ENCODE measurements at places on chromosomes 2 and 18.

DNA sequence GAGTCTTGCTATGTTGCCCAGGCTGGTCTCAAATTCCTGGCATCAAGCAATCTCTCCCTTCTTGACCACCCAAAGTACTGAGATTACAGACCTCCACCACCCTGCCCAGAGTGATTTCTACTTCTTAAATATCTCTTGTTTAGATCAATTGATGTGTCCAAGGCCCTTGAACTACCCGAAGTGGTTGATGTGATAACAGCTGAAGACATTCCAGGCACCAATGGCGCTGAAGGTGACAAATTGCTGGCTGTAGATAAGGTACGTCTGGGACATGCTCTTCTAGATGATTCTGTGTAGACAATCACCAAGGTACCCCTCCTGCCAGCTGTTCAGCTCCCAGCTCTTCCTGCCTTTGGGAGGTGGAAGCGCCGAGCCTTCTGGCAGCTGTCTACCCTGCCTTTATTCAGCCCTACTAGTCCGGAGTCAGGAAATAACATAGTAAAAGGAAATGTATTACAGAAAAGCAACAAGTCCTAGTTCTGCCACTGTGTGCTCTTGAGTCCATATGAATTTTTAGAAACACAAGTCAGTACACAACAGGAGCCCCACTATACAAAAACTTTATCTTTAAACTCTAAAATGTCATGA is 61.3 kb upstream of the BZW1 start:
- H3K27me3 ChIP-seq: no peaks in the 10 kb centered on the region
- no peaks in the 10 kb centered on the region for H3K36me3 ChIP-seq
- peaks cover 5% of the 10 kb centered on the region for H3K4me1 ChIP-seq
- no peak overlapping the region for H3K27ac ChIP-seq
- no peak overlapping the region for H3K4me3 ChIP-seq

- peaks cover 17% of the 10 kb centered on the region for H3K36me3 ChIP-seq
- no peaks in the 10 kb centered on the region for H3K27me3 ChIP-seq
- H3K27ac ChIP-seq: no peak overlapping the region
- no peaks in the 10 kb centered on the region for H3K4me1 ChIP-seq
- no peak for DNase-seq
These were observed 192.0 kb downstream of the NBAS start for GRCh38 chr2:15369129-15369528.

- no peak for DNase-seq
- peaks cover 40% of the 10 kb centered on the region for H3K36me3 ChIP-seq
- no peaks in the 10 kb centered on the region for H3K4me1 ChIP-seq
- no peak overlapping the region for H3K27ac ChIP-seq
- H3K27me3 ChIP-seq: no peaks in the 10 kb centered on the region
These were observed 72.7 kb downstream of the PTPN2 start for GRCh38 chr18:12811191-12811950.

- H3K27ac ChIP-seq: no peak overlapping the region
- H3K27me3 ChIP-seq: no peaks in the 10 kb centered on the region
- no peaks in the 10 kb centered on the region for H3K36me3 ChIP-seq
These were observed 2.4 kb downstream of the CTIF start for GRCh38 chr18:48541026-48541746.

- no peaks in the 10 kb centered on the region for H3K27me3 ChIP-seq
- no peak overlapping the region for H3K27ac ChIP-seq
- no peaks in the 10 kb centered on the region for H3K4me1 ChIP-seq
- no peak overlapping the region for H3K4me3 ChIP-seq
- DNase-seq: no peak
These were observed 7.0 kb upstream of the TYMS start for GRCh38 chr18:650428-650858.

GRCh38 chr2:97931118-97931857 is 64.5 kb downstream of the TMEM131 start:
- no peak overlapping the region for H3K27ac ChIP-seq
- no peaks in the 10 kb centered on the region for H3K27me3 ChIP-seq
- no peak overlapping the region for H3K4me3 ChIP-seq
- H3K36me3 ChIP-seq: no peaks in the 10 kb centered on the region
- H3K4me1 ChIP-seq: peaks cover 5% of the 10 kb centered on the region

DNA sequence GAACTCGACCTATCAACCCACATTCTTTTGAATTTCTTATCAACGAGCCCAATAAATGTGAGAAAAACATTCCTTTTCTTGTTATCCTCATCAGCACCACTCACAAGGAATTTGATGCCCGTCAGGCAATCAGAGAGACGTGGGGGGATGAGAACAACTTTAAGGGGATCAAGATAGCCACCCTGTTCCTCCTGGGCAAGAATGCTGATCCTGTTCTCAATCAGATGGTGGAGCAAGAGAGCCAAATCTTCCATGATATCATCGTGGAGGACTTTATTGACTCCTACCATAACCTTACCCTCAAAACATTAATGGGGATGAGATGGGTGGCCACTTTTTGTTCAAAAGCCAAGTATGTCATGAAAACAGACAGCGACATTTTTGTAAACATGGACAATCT is 378.2 kb downstream of the STK39 start:
- H3K27me3 ChIP-seq: no peaks in the 10 kb centered on the region
- H3K4me3 ChIP-seq: no peak overlapping the region
- H3K4me1 ChIP-seq: no peaks in the 10 kb centered on the region

DNA sequence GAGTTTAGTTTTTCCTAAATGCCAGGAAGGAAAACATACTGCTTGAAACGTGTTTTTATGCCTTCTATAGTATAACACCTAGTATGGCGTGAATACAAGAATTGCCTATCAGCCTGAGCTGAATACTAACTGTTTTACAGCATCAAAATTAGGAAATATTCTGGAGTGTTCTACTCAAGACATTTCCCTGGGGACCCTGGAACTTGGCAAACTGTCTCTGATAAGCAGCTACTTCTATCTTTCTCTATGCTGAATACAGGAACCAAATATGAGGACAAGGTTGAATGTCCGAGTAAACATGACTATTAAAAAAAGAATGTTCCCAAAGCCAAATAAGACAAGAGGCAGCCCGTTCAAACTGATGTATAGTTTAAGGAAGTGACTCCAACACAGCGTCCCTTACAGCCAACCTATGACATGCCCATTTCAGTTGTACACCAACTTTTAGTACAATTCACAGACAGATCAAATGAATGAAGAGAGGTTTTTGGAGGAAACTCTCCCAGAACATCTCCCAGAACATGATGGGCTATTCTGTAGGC is 951.3 kb upstream of the ACVR2A start:
- no peaks in the 10 kb centered on the region for H3K36me3 ChIP-seq
- H3K4me3 ChIP-seq: no peak overlapping the region
- H3K27me3 ChIP-seq: no peaks in the 10 kb centered on the region
- DNase-seq: no peak
- no peaks in the 10 kb centered on the region for H3K4me1 ChIP-seq

DNA sequence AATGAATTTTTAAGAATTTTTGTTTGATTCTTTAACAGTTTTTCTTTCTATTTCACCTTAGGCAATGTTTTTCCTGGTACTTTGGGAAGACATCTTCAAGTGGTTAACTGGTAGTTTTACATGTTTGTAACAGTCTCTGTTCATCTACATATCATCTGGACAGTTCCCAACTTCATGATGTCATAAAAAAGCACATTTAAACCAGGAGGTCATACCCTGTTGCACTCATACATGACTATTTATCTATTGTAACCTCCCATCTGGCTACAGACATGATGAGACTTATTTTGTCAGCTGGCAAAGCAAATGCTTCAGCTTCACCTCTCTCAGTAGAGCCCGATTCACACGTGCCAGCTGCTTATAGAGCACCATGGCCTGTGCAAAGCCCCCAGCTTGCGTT is 99.8 kb upstream of the YPEL5 start:
- H3K27me3 ChIP-seq: peaks cover 17% of the 10 kb centered on the region
- no peak for DNase-seq
- H3K27ac ChIP-seq: no peak overlapping the region
- peaks cover 2% of the 10 kb centered on the region for H3K4me1 ChIP-seq
- no peaks in the 10 kb centered on the region for H3K36me3 ChIP-seq
- H3K4me3 ChIP-seq: no peak overlapping the region

DNA sequence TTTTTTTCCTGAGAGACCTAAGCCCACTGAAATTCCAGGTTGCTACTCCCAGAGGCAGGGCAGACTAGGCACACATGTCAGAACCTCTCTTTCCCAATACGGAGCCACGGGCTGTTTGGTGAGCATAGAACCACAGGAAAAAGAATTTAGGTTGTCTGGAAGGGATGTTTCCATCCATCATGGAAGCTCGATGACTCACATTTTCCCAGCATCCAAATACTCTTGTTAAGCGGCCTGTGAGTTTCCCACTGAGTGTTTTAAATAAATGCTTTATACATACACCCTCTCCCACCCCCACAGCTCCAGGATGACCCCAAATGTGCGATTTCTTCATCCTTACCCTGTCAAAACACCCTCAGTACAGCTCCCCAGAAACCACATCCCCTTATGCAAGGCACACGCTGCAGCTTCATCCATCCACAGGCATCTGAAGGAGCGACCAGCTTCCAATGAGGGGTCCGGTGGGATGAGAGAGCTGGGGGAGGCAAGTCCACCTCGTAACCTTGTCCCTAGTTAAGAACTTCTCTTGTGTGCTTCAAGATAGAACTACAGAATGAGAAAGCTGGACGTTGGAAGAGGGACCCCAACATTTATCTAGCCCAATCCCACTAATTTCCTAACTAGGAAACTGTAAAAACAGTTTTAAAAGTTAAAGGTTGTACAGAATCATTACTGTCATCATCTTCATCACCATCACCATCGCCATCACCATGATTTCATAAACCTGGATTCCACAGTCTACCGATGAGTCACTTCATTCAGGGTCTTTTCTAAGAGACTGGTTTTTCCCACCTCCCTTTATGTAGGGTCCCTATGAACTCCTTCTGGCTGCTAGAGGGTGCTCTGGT is 63.5 kb upstream of the FZD7 start:
- H3K4me3 ChIP-seq: no peak overlapping the region
- H3K27ac ChIP-seq: no peak overlapping the region
- no peaks in the 10 kb centered on the region for H3K36me3 ChIP-seq
- no peak for DNase-seq

GRCh38 chr2:240384711-240385450 is 50.6 kb upstream of the GPC1 start:
- no peak overlapping the region for H3K4me3 ChIP-seq
- H3K4me1 ChIP-seq: no peaks in the 10 kb centered on the region

GRCh38 chr2:230326453-230327417 is at the start of gene SP140L:
TSS of gene SP140L (plus strand) at chr2:230327193. CDS start at chr2:230327270, 77 bp downstream.
- no peak within 1 kb of the TSS for H3K27ac ChIP-seq
- H3K4me1 ChIP-seq: no peaks in the 10 kb centered on the region
- H3K36me3 ChIP-seq: no peaks in the 10 kb centered on the region
- no peak for DNase-seq
- H3K27me3 ChIP-seq: no peaks in the 10 kb centered on the region
- no peak within 1 kb of the TSS for H3K4me3 ChIP-seq

DNA sequence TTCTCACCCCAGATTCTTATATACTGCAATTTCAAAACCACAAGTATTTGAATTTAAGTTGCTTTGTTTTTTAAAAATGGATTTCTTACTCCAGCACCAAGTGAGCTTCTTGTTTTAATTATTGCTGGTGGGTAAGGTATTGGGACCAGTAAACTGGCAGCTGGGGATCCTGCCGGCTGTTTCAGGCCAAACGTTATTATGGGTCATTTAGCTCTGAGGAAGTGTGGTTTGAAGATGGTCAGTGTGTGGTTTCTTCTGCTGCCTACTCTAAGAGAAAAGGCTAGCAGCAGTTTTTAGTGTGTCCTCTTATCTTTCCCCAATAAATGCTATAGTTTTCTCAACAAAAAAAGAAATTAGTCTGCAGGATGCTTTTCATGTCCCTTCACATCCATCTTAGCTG is 30.6 kb downstream of the CFAP221 start:
- peaks cover 5% of the 10 kb centered on the region for H3K36me3 ChIP-seq
- H3K27me3 ChIP-seq: no peaks in the 10 kb centered on the region
- no peaks in the 10 kb centered on the region for H3K4me1 ChIP-seq
- H3K27ac ChIP-seq: no peak overlapping the region
- no peak for DNase-seq

- no peak for DNase-seq
- no peaks in the 10 kb centered on the region for H3K27me3 ChIP-seq
- H3K36me3 ChIP-seq: no peaks in the 10 kb centered on the region
- H3K27ac ChIP-seq: no peak overlapping the region
These were observed 293.9 kb upstream of the DCC start for GRCh38 chr18:52045946-52046675.

DNA sequence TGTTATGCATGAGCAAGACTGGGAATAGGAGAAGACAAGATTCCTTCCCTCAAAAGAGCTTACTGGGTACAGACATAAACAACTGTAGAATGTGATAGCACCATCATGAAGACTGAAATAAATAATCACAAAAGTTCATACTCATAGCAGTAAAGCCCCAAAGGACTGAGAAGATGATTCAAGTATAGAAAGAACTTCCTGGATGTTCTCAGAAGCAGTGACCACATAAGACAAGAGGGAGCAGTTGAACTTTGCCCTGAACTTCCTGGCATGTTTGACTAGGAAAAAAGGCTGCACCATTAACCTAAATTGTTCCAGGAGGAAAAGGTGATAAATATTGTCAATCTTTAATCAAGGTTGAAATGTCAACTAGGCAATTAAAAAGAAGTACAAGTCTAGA is 57.8 kb upstream of the CCDC141 start:
- H3K27ac ChIP-seq: no peak overlapping the region
- no peak for DNase-seq

Data from neuronal stem cell (in vitro differentiated cells).